ENCODE measurements at places on chromosomes 2 and 18. TPM values are rescaled to one million over a fixed set of nuclear protein-coding genes. Genes with fewer than 3 reads are reported as not detected.

Gene EPC2
- 35.3 TPM for total RNA-seq

GRCh38 chr18:54116541-54117257, 107.8 kb downstream of the MBD2 start:
- H3K27me3 ChIP-seq: no peaks in the 10 kb centered on the region
- H3K36me3 ChIP-seq: no peaks in the 10 kb centered on the region
- H3K4me3 ChIP-seq: no peak overlapping the region

Gene SCN7A
- 24.0 TPM for total RNA-seq

Gene UXS1
- total RNA-seq: 59.8 TPM

Gene ATP6V1C2
- 0.77 TPM for total RNA-seq

GRCh38 chr2:122639176-122639575, 883.7 kb downstream of the TSN start:
- no peaks in the 10 kb centered on the region for H3K4me1 ChIP-seq
- no peak overlapping the region for H3K4me3 ChIP-seq
- no peaks in the 10 kb centered on the region for H3K36me3 ChIP-seq
- no peaks in the 10 kb centered on the region for H3K27me3 ChIP-seq
- H3K27ac ChIP-seq: no peak overlapping the region

Gene MOGAT1
- 0.22 TPM for total RNA-seq

DNA sequence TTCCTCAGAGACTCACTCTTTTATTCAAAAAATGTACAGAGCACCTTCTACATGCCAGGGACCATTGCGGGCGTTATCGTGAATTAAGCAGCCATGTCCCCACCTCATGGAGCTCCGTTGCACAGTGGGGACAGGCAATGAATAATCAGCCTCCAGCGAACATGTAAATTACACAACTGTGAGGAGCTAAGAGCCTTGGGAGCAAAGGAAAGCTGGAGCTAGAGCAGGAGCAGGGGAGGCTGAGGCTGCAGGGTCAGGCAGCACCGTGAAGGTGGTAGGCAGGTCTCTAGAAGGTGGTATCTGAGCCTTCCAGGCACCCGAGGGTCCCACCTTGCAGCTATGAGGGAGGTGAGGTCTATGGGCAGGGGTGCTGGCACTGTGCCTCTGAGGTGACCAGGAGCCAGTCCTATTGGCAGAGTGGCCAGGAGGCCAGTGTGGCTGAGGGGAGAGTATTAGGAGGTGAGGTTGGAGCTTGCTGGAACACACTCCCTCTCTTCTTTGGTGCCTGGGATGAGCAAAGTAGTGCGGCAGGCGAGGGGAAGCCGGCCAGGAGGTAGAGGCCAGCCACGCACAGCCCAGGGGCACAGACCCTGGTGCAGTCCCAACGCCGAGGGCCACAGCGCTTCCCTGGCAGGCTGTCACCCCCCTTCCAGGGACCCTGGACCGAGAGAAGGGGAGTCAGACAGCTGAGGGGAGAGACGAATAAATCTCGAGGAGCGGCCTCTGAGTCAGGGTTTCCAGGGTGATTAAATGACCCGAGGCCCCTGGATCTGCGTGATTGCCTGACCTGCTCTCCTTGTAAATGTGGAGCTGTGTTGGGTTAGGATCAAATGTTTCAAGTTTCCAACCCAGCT, 167.3 kb downstream of the SEPTIN10 start:
- peak overlapping the region; percentile 48 for H3K27ac ChIP-seq
- peaks cover 2% of the 10 kb centered on the region for H3K27me3 ChIP-seq
- H3K4me3 ChIP-seq: no peak overlapping the region
- no peak for DNase-seq
- H3K36me3 ChIP-seq: peaks cover 7% of the 10 kb centered on the region

DNA sequence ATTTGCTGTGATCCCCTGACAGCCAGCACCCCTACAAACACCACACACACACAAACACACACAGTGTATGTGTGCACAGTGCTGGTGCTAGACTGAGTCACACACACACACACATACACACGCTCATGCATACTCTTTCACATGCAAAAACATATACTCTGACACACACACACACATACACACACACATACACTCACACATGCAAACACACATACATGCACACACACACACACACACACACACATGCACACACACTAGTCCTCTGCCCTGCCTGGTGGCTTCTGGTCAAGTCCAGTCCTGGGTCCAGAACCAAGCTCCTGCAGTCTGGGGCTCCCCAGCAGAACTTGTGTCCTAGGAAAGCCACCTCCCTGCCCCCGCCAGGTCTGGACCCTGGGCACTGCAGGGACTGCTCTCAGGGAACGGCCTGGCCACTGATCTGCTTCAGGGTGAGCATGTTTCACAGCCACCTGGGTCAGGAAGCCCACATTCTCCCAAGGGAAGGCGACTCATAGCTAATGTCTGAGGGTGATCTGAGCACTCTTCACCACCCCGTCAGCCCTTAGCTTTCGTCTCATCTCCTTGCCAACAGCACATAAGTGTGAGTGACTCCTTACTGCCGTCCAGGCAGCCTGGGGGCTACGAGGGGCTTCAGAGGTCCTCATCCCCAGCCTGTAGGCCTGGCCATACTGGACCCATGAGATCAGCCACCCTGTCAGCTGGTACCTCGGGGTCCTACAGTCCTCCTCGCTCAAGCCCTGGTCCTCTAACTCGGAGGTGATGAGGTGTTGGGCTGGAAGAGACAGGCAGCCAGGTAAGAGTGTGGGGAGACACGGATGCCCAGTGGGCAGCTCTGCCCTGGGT, 88.1 kb downstream of the MCFD2 start:
- no peak for DNase-seq
- H3K4me1 ChIP-seq: no peaks in the 10 kb centered on the region
- H3K27ac ChIP-seq: no peak overlapping the region
- no peaks in the 10 kb centered on the region for H3K36me3 ChIP-seq
- H3K4me3 ChIP-seq: no peak overlapping the region
- H3K27me3 ChIP-seq: no peaks in the 10 kb centered on the region

DNA sequence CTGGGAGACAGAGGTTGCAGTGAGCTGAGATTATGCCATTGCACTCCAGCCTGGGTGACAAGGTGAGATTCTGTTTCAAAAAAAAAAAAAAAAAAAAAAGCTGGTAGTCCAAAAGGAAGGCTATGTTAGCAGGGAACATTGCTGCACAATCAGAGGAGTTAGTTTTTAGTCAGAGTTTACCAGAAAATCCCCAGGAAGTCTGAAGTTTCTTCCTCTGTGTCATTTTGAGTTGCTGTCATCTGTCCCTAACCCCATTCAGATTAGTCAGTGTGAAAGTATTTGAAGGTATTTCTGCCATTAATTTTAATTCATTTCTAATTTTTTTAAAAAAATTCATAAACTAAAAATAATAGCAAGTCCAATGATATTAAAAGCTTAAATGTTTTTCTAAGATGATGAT, 33.5 kb upstream of the CERS6 start:
- H3K36me3 ChIP-seq: no peaks in the 10 kb centered on the region
- H3K27ac ChIP-seq: no peak overlapping the region
- H3K4me3 ChIP-seq: no peak overlapping the region
- no peaks in the 10 kb centered on the region for H3K27me3 ChIP-seq
- DNase-seq: no peak

Gene DSG4
- total RNA-seq: not detected

DNA sequence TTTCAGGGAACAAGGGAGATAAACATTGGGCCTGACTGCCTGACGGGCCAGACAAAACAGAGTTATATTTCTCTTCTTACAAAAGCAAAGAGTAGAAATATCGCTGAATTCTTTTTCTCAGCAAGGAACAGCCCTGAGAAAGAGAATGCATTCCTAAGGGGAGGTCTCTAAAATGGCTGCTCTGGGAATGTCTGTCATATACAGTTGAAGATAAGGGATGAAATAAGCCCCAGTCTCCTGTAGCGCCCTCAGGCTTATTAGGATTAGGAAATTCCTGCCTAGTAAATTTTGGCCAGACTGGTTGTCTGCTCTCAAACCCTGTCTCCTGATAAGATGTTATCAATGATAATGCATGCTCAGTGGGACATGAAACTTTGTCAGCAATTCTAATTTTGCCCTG, 134.9 kb upstream of the CNTNAP5 start:
- no peaks in the 10 kb centered on the region for H3K4me1 ChIP-seq
- H3K27me3 ChIP-seq: no peaks in the 10 kb centered on the region
- no peak for DNase-seq
- H3K27ac ChIP-seq: no peak overlapping the region

DNA sequence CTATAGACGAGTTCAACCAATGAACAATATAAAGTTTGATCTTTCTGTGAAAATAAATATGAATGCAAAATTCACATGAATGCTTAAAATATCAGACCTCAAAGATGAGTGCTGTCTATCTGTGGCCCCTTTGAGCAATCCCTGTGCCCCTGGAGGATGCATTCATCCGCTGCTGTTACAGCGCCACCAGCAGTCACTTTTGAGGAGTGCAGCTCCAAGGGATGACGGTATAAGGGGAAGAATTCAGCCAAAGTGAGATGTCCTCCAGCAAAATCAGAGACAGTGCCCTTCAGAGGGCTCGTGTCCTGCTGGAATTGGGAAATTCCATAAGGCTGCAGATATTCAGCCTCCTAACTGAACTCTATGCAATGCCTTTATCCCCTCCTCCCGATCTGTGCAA, 12.0 kb upstream of the CHRNA1 start:
- H3K36me3 ChIP-seq: no peaks in the 10 kb centered on the region
- H3K4me1 ChIP-seq: peaks cover 21% of the 10 kb centered on the region
- H3K27me3 ChIP-seq: no peaks in the 10 kb centered on the region
- H3K27ac ChIP-seq: no peak overlapping the region

DNA sequence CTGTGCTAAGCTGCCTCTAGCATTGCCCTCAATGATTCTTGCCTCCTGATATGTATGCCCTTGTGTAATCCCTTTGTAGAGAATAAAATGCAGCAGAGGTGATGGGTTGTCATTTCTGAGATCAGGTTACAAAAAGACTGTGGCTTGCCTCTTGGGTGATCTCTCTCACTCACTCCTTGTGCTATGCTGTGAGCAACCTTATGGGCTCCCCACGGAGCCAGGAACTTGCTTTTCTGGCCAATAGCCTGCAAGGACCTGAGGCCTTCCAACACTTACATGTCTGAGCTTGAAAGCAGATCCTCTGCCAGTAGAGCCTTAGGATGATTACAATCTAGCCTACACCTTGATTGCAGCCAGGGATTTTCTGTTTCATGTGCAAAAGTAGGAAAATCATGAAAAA, 123.1 kb upstream of the XIRP2 start:
- no peaks in the 10 kb centered on the region for H3K4me1 ChIP-seq
- H3K36me3 ChIP-seq: no peaks in the 10 kb centered on the region
- no peak for DNase-seq
- no peak overlapping the region for H3K4me3 ChIP-seq
- no peaks in the 10 kb centered on the region for H3K27me3 ChIP-seq

GRCh38 chr2:205681401-205682238, 681 bp upstream of the NRP2 start:
- H3K27me3 ChIP-seq: peaks cover 57% of the 10 kb centered on the region
- H3K27ac ChIP-seq: no peak overlapping the region
- H3K4me1 ChIP-seq: peaks cover 35% of the 10 kb centered on the region

Gene PDCD1
- total RNA-seq: 0.06 TPM

- H3K27ac ChIP-seq: no peak overlapping the region
- H3K4me3 ChIP-seq: no peak overlapping the region
- no peaks in the 10 kb centered on the region for H3K27me3 ChIP-seq
- peaks cover 7% of the 10 kb centered on the region for H3K4me1 ChIP-seq
- no peaks in the 10 kb centered on the region for H3K36me3 ChIP-seq
Measured at GRCh38 chr2:170582751-170583463, 132.2 kb upstream of the SP5 start.

- no peak for DNase-seq
- H3K4me1 ChIP-seq: no peaks in the 10 kb centered on the region
- no peak overlapping the region for H3K4me3 ChIP-seq
- no peak overlapping the region for H3K27ac ChIP-seq
Measured at GRCh38 chr2:56287508-56287907, 103.7 kb downstream of the CCDC85A start.

Gene CCL20
- total RNA-seq: not detected

GRCh38 chr2:86037141-86037794, 68.4 kb downstream of the POLR1A start:
- no peak for DNase-seq
- peaks cover 40% of the 10 kb centered on the region for H3K4me1 ChIP-seq
- H3K4me3 ChIP-seq: no peak overlapping the region
- H3K27me3 ChIP-seq: no peaks in the 10 kb centered on the region
- H3K27ac ChIP-seq: peak overlapping the region; percentile 82

DNA sequence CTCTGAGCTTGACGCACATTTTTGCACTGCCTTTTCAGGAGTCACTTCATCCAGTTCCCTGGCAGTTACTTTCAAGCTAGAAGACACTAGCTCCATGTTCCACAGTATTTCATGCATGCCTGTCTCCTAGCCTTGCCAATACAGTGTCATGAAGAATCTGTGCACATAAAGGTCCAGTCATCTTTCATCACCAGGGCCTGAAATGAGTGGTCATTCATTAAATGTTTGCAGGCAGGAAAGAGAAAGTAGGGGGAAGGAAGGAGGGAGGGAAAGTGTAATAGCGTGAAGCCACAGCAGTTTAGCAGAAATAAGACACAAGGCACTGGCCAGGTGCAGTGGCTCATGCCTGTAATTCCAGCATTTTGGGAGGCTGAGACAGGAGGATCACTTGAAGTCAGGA, 92.4 kb upstream of the COPS8 start:
- no peaks in the 10 kb centered on the region for H3K36me3 ChIP-seq
- H3K27me3 ChIP-seq: no peaks in the 10 kb centered on the region
- no peak overlapping the region for H3K4me3 ChIP-seq
- no peak for DNase-seq
- peaks cover 11% of the 10 kb centered on the region for H3K4me1 ChIP-seq

- no peaks in the 10 kb centered on the region for H3K27me3 ChIP-seq
- DNase-seq: no peak
- H3K36me3 ChIP-seq: no peaks in the 10 kb centered on the region
Measured at GRCh38 chr2:21891191-21891590, 767.4 kb downstream of the TDRD15 start.

DNA sequence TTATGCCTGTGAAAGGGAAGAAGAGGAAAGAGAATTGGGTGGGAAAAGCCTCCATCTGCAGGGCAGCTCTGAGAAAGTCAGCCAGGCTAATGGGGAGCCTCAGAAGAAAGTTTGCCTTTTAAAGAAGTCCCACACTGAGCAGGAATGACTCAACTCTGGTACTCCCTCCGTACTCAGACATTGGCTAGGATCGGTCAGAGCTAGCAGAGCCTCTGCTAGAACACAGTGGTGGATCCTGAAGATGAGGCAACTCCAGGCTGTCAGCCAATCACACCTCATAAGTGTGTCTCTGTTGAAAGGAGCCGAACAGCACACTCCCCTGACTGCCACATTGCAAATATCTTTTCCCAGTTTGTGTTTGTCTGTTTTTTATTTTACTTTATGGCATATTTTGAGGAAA, 96.9 kb downstream of the HNRNPLL start:
- no peak overlapping the region for H3K4me3 ChIP-seq
- H3K27ac ChIP-seq: no peak overlapping the region
- H3K27me3 ChIP-seq: no peaks in the 10 kb centered on the region
- peaks cover 6% of the 10 kb centered on the region for H3K4me1 ChIP-seq
- no peak for DNase-seq

Gene ASPRV1
- 3.1 TPM for total RNA-seq

Gene ANKRD30B
- 0.33 TPM for total RNA-seq

GRCh38 chr2:28565033-28565432, 69.2 kb downstream of the PLB1 start:
- peaks cover 12% of the 10 kb centered on the region for H3K4me1 ChIP-seq
- no peak overlapping the region for H3K27ac ChIP-seq
- no peaks in the 10 kb centered on the region for H3K36me3 ChIP-seq
- no peak overlapping the region for H3K4me3 ChIP-seq

GRCh38 chr2:39851651-39852110, 72.6 kb upstream of the THUMPD2 start:
- H3K4me3 ChIP-seq: no peak overlapping the region
- no peaks in the 10 kb centered on the region for H3K36me3 ChIP-seq
- DNase-seq: peak; percentile 19
- no peak overlapping the region for H3K27ac ChIP-seq

Gene REG1B
- not detected for total RNA-seq
